ENCODE measurements at places on chromosomes 5 and 9.

DNA sequence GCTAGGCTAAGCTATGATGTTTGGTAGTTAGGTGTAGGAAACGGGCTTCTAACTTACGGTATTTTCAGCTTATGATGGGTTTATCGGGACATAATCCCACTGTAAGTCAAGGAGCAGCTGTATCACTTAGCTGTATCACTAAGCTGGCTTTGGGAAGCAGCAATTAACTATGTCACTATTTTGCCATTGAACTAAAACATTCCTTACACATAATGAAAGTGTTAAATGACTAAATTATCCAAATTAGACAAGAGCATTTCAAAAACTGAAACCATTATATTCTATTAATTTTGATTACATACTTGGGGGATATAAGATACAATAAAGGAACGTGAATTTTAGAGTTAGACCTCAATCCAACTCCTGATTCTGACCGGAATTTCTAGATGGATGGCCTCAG lies 188.3 kb downstream of the AGTPBP1 start:
- DNase-seq: no peak

GRCh38 chr9:81522716-81523551 lies 166.4 kb downstream of the TLE1 start:
- DNase-seq: no peak

DNA sequence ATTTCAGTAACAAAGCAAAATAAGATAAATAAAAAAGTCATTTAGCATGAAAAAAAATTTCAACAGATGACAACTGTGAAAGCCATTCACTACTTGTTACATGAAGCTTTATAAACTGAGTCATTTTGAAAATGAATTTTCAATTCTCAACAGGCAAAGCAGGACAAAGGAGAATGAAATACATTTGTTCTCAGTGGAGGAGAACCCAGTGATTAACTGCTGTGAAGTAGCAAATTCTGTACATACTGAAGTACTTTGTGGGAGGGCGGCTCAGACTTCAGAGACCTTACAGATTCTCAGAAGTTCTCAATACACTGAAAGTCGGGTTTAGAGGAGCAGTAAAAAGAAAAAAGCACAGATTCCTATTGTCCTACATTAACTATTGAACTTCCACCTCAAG lies 21.7 kb downstream of the SKIC3 start:
- no peak for DNase-seq

DNA sequence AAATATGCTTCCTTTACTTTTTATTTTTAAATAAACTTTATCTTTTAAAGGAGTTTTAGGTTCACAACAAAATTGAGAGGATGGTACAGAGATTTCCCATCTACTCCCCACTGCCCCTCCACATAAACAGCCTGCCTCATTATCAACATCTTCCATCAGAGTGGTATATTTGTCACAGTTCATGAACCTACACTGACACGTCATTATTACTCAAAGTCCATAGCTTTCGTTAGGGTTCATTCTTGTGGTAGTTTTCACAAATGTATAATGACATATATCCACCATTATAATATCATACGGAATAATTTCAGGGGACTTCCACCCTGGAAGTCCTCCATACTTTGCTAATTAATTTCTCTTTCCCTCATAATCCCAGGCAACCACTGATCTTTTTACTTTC lies 204.9 kb downstream of the SMARCA2 start:
- DNase-seq: no peak

DNA sequence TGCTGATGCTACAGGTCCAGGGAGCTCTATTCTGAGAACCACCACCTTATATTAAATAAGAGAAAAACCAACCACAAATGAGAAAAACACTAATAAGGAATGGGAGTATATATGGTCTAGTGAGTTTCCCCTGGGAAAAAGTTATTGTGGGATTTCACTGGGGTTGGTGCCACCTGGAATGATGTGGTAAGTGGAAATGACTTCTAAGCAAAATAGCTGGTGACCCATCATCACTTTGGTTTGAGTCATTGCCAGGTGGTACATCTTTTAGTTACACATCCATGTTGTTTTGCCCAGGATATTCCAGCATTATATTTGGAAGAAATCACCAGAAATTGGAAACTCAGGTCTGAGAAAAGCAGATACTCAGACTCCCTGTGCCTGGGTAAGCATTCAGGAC lies 437.3 kb downstream of the DTWD2 start:
- DNase-seq: no peak

DNA sequence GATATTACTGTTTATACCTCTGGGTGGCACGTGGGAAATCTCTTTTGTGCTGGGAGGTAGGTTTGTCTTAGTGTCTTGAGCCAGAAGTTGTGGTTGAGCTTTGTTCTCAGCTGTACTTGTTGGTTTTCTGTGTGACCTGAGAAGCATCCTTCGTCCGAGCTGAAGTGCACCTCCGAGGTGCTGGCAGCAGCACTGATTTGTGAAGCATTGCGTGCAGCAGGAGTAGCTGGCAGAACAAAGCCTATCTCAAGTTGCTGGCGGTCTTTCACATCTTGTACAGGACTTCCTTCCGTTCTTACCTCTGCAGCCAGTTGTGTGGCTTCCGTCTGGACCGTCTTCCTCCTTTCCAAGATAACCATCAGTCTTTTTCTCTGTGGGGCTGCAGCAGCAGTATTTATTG lies 4.3 kb downstream of the PRRC2B start:
- DNase-seq: no peak

GRCh38 chr5:72611118-72611730 lies 104.0 kb upstream of the ZNF366 start:
- peak; percentile 36 for DNase-seq

GRCh38 chr5:113296676-113297075 lies 138.1 kb downstream of the TSSK1B start:
- no peak for DNase-seq

DNA sequence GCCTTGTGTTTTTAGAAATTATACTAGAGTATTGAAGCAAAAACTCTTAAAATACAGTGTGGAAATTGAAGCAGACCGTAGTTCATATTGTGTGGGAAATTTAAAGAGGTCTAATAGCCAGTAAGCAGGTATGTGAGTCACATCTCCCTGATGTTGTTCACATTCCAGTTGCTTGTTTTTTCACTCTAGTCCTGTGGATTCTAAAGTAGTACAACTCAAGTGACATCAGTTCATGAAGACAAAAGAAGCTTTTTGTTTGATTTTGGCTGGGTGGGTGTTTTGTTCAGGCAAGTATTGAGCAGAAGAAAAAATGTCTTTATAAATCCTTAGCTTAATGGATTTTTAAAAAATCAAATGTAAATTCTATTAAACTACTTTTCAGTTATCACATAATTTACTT lies 216.2 kb downstream of the MAN2A1 start:
- no peak for DNase-seq

- no peak for DNase-seq
These were observed 608.2 kb upstream of the DAB2 start for GRCh38 chr5:40033009-40033408.

- no peak for DNase-seq
These were observed 130.0 kb downstream of the LHFPL2 start for GRCh38 chr5:78518365-78519197.
